ENCODE measurements at places on chromosomes 1 and 21.

- DNase-seq: no peak
These were observed 199.8 kb downstream of the CHRM3 start for GRCh38 chr1:239586128-239586527.

DNA sequence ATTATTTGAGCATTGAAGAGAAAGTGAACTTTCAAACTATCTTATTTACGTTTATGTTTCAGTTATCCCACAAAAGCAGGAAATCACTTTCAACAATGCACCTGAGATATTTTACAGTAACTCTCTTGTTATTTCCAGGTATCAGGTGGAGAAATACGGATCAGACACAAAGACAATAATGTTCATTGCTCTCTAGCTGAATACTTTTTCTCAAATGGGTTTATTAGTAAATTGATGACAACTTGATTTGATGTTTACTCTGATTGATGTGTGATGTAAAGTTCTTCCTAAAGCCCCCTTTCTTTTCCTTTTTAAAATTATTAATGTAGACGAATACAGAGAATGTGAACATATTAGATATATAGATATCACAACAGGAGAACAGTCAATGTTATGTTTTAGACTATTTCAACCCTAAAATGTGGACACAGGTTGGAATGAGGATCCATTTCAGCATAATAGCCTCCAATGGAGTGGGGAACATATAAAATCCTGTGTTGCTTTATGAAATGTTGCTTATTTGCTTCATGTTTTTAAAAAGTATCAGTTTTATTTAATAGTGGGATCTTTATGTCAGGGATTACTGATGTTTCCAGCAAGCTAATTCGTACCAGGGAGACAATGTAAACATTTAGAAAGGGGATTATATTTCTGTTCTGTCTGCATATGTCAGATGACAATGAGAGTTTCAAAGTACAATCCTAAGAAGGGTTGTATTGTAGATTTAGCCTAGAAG is 1522.3 kb upstream of the TPTE start:
- DNase-seq: no peak

GRCh38 chr1:92219028-92219427 is 1.3 kb downstream of the C1orf146 start:
- DNase-seq: no peak

- DNase-seq: no peak
These were observed 183.9 kb downstream of the C1orf94 start for GRCh38 chr1:34360574-34360973.

DNA sequence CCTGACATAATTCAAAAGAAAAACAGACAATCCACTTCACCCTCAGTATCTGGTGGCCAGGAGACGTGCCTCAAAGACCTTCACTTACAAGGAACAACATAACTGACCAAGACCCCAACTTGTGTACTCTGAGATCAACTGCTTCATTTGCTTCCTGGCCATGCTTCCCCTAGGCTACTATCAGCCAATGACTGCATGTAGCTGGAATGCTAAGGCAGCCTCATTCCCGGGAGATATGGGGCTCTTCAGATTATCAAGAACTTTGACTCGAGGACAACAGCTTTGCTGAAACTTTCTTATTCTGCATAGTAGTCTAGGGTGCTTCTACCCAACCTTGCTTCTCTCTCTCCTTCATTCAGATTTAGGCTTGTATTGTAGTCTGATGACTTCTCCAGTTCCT is 11.7 kb upstream of the UCK2 start:
- DNase-seq: no peak

DNA sequence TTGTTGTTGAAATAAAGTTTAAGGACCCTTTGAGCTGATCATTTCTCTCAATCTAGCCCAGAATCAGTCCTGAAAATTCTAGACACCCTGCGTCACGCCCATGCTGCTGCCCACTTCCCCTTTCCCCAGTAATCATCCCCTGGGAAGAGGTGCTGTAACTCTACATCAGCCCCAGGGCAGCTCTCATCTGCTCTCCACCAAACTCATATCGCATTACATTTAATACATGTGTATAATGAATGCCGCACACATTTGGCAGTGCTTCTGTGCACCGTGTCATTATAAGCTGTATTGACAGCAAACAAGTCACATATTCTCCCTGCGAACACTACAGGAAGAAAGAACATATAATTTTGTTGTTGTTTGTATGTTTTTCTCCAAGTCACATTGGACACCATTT is 539.7 kb upstream of the DAB1 start:
- no peak for DNase-seq

DNA sequence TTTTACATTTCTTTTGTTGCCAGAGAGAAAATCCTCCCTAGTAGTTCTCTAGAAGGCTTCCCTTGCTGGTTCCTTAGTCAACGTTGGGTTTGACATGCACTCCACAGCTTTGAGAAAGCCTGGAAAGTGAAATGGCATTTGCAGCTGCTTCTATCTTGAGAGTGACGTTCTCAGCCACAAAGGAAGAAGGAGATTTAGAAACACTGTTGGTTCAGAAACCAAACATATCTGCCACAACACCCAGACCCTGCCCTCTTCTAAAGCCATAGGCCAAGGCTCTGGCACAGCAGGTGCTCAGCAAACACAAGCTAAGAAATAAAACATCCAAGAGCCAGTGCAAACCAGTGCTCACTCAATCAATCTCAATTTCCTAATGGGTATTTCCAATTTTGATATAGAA is 121.4 kb downstream of the CCDC185 start:
- DNase-seq: no peak

GRCh38 chr1:78731674-78732073 is 82.0 kb downstream of the IFI44 start:
- DNase-seq: no peak

DNA sequence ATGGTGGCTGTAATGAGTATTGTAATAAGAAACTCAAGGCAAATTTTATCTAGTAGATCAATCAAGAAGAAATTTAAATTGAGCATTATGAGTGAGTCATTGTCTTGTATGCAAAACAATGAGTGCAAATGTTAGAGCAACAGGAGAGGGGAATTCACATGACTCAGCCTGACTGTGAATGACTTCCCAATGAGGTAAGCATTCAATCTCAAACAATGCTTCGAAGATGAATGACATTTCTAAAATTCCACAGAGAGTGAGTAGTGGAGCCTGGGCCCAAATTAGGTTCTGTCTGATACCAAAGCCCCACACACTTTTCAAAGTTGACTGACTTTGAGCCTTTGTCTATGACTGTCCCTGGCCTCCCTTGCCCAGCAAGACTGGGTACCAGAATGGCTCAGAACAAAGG is 738.0 kb downstream of the PTPRU start:
- DNase-seq: no peak

GRCh38 chr1:88825721-88826120 is 65.6 kb downstream of the GTF2B start:
- DNase-seq: no peak

DNA sequence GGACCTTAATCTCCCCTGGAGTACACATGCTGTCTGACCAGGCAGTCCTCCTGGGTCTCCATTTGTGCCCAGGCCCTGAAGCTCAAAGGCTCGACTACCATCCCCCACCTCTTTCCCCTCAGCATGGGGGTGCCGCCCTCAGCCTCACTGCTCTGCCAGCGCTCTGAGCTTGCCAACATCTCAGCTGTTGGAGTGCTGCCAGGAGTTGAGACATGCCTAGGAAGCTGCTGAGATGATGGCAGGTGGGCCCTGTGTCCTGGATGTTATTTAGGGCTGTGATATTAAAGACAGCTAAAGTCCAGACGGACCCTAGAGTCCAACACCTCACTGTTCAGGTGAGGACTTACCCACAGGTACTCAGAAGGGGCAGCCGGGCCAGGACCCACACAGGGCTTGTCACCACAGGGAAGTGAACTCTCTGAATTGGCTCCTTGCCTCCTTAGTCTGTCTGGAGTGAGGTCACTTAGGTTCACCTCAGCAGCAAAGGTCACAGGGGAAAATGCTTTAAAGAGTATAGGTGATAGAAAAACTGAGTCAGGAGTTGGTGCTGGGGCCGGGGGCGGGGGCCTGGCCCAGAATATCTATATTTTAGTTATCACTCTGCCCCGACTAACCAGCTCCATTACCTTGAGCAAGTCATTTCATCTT is 19.7 kb upstream of the KCNC4 start:
- DNase-seq: no peak

DNA sequence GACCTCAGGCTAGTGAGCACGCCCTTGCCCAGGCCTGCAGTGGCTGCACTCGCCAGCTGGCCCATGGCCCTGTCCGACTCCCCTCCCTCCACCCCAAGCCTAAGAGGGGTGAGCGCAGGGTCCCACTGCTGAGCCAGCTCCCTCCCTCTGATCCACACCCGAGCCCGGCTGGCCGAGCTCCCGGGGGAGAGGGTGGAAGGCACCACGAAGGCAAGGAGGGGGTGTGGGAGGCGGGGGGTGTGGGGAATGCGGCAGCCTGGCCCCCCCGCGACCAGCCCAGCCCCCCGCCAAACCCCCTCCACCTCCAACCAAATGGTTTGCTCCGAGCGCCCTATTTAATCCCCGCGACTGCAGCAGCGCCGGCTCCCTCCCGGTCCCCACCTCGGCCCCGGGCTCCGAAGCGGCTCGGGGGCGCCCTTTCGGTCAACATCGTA is at the start of gene CADM3:
Gene CADM3 (plus strand): TSS at position 362 of the 434 bp plus-strand sequence. CDS start 151 bp downstream, outside the sequence.
- DNase-seq: no peak

All from stimulated activated CD4-positive, alpha-beta T cell treated with anti-CD3 and anti-CD28 coated beads, Interleukin-15, amount 100 ng/mL, for 48 hours (primary cell).